ENCODE measurements at places on chromosomes 6 and 20.
A peak's percentile ranks its signal among the peaks of the same experiment; 100 is the strongest.

DNA sequence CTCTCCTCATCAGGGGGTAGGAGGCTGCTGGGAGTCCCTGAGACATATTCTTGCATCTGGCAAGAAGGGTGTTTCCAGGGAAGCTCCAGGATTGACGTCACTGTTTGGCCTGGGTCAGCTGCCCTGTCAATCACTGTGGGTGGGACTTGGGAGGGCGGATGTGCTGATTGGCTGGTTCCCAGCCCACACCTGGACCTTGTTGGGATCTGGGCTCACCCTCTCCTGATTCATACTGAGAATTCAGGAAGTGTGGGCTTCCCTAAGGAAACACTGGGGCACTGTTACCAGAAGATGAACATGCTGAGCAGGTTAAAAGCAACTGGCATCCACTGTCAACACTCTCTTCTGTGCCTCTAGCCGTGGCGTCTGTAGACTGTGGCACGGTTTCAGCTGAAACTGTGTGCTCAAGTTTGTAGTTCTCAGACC is 36.5 kb downstream of the CDH26 start:
- no peak for DNase-seq

- DNase-seq = no peak
Measured at GRCh38 chr6:101445527-101445926, 52.0 kb downstream of the GRIK2 start.

GRCh38 chr6:4370066-4370465 is 234.7 kb upstream of the ECI2 start:
- no peak for DNase-seq

GRCh38 chr6:32816746-32817204 is at the start of gene HLA-DOB:
Gene HLA-DOB (minus strand): TSS chr6:32817002. CDS start chr6:32816951, 51 bp downstream.
- peak; percentile 59 for DNase-seq

DNA sequence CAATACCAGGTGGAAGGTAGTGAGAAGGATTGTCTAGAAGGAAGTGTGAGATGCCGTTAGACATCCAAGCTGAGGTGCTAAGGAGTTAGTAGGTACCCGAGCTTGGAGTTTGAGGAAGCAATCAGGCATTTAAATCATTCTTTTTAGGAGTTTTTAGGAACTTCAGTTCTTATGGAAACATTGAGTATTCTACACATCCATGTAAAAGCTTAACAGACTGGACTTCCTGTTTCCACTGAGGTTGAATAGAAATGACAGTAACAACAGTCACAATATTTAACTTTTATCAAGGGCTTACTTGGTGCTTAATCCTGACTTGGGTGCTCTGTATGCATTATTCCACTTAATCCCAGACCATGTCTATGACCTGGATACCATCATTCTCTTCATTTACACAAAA is 136.4 kb downstream of the UST start:
- no peak for DNase-seq

- DNase-seq = no peak
Measured at GRCh38 chr20:53142225-53143127, 170.3 kb downstream of the TSHZ2 start.

- DNase-seq = no peak
Measured at GRCh38 chr6:106373502-106374239, 13.2 kb downstream of the CRYBG1 start.

DNA sequence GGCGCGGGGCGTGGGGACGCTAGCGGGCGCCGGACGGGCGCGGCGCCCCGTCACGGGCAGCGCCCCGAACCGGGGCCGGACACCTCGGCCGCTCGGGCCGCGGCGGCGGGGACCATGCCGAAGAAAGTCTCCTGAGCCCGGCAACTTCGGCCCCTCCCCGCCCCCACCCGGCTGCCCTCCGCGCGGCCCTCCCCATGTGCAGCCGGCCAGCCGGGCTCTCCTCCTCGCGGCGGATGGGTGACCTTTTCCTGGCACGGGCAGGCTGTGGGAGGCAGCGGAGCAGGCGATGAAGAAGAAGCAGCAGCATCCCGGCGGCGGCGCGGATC is 278 bp downstream of the UST start:
- no peak for DNase-seq

DNA sequence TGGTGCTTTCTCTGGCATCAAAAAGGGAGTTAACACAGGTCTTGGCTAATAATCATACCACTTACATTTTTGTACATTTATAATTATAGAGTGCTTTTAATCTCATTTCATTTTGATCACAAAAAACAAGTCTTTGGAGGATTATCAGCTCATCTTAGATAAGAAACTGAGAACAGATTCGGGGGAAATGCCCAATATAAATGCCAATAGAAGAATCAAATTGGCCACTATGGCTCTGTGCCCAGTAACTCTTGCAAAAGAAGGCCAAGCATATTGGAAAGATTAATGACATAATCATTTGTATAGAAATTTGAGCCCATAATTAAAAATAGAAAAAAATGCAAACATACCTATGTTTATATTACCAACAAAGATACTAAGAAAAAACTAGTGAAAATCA is 42.5 kb downstream of the IPCEF1 start:
- no peak for DNase-seq

GRCh38 chr6:116304538-116305097 is 24.9 kb upstream of the TSPYL1 start:
- no peak for DNase-seq

DNA sequence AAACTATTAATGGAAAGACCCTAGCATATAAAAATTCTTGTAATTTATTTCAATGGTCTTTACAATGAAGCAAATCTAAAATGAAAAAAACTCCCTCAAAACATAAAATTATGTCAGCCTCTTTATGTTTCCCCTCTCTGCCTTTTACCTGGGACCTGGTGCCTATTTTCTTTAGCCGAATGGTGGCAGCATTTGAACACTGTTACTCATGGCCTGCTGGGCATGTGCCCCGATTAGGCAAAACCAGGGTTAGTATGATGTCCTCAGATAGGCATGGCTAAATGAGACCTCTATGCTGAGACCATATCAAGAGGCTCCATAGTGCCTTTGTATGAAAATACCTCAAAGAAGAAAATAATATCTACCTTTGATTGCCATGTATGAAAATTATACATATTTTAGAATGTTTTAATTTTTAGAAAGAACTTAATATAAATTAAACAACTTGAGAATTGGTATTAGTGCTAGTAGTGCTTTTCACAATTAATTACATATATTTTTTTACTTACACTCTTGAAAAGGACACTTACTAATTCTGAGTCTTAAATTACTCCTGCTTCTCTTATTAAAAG is 22.5 kb upstream of the C6orf58 start:
- DNase-seq = no peak

GRCh38 chr6:108764580-108764950 is 83.7 kb upstream of the ARMC2 start:
- DNase-seq = no peak

DNA sequence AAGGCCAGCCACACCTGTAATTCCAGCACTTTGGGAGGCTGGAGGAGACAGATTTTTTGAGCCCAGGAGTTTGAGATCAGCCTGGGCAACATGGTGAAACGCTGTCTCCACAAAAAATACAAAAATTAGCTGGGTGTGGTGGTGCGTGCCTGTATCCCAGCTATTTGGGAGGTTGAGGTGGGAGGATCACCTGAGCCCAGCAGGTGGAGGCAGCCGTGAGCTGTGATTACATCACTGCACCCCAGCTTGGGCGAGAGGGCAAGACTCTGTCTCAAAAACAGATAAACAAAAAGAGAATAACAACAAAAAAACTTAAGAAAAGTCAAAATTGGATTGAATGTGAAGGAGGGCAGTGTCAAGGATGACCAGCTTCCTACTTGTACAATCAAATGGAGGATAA is 2.9 kb downstream of the TPD52L1 start:
- DNase-seq = no peak

DNA sequence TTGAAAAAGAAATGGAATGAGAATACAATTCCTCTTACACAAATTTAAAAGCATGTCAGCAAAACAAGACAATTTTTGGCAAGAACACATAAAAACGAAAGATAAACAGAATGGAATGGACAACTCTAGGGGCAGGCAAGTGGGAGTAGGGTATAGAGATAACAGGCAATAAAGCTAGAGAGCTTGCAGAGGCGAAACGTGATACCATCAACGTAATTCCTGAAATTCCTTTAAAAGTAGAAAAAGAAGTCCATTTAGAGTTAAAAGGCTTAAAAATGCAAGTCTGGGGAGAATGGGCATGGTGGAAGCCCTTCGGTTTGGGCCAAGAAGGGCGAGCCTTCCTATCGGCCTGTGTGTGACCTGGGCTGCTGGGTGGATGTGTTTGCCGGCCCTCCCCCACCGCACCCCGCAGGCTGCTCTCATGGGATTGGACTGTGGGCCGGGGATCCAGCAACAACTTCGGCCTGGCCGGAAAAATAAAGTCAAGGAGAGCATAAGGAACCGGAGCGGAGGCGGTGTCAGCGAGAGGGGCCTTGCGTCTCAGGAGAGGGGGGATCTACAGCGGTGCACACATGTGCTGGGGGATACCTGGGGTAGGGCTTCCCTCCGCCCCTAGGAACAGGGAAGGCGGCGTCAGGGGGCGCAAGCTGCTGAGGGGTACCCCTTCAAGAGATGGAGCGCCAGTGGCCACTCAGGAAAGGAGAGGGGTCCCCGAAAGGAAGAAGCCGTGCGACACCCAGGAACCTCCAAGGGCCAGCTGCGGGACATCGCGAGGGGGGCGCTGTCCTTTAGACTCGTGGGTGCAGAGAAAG is 4.1 kb downstream of the TMEM239 start:
- no peak for DNase-seq

GRCh38 chr6:44742828-44743372 is 355.4 kb downstream of the CDC5L start:
- DNase-seq = no peak

- no peak for DNase-seq
Measured at GRCh38 chr6:42454428-42454791, 2.7 kb upstream of the TRERF1 start.

DNA sequence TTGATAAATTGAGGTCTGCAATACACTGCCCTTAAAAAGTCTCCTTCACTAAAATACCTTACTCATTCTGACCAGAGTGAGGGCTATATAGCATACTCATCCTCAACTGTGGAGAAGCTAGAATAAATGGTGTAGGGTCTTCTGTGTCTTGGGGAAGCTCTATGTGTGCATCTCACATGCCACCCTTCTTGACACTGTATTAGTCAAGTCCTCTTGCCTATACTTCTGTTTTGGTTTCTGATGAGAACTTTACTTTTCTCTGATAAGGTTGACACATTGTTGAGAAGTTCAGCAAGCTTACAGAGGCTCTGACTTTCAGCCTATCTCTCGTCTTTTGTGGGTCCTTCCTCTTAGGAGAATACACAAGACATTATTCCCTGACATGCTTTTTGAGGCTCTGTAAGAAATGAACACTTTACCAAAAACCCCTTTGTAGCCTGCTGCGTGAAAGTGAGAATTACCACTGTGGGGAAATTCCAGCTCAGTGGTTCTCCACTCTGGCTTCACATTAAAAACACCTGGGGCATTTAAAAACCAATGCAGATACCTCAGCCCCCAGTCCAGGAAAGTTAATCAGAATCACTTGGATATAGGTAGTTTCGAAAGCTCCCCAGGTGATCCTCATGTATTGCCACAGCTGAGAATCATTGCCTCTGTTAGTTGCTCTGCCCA is 372.1 kb upstream of the HS3ST5 start:
- DNase-seq = no peak

DNA sequence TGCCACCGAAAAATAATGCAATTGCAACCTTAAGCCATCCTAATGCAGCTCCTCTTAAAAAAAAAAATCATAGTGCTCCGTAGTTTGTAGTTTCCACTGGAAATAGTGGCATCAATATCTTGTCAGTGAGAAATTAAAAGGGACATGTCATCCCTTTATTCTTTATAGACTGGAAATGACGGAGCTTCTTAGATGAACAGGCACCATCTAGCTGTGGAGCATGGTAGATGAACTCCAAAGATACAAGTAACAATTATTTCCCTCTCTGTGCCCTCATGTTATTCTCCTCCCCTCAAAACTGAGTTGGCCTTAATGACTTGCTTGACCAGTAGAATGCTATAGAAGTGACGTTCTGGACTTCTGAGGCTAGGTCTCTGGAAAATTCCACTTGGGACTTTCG is 268.1 kb upstream of the SPTLC3 start:
- DNase-seq = no peak

- DNase-seq = no peak
Measured at GRCh38 chr6:33314943-33315792, 1.3 kb upstream of the TAPBP start.

GRCh38 chr6:79718509-79719247 is 87.5 kb downstream of the SH3BGRL2 start:
- DNase-seq = no peak

DNA sequence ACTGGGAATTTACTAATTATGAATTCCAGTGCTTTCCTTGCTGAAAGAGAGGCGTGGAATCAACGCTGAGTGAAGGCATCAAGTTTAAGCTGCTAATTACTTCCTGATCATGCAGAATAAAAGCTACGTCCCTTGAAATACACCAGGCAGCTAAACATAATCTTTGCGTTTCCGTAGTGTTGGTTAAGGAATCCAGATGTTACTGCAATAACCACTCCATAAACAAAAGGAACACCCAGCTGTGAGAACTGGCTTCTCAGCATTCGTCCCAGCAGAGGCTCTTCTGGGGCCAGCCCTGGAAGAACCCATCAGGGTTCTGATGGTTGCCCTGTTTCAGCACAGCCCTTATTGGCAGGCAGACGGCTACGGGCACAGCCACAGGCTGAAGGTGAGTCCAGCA is 111.4 kb downstream of the CDH26 start:
- no peak for DNase-seq

DNA sequence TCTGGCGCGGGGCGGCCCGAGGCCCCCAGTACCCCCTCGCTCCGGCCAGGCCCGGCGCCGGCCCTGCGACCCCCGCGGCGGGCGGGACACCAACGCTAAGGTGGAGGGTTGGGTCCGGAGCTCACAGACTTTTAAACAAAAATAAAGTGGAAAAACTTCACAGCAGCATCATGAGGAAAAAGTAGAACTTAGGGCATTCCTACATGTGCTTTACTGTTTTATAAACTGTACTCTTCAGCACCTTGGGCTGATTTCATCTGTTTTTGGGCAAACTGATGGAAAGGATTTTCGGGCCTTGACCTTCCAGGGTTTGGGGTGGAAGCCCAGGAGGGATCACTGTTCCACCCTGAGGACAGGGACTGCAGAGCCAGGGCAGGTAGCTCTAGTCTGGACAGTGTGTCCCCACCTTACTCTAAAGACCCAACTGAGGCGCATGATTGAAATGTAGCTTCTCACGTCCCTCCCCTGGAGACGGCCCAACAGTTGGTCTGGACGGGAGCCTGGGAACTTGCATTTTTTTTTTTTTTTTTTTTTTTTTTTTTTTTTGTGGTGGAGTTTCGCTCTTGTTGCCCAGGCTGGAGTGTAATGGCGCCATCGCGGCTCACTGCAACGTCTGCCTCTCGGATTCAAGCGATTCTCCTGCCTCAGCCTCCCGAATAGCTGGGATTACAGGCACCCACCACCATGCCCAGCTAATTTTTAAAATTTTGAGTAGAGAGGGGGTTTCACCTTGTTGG is 740 bp downstream of the NELFCD start:
- DNase-seq = no peak

GRCh38 chr6:148700741-148701311 is 46.0 kb upstream of the UST start:
- DNase-seq = no peak

DNA sequence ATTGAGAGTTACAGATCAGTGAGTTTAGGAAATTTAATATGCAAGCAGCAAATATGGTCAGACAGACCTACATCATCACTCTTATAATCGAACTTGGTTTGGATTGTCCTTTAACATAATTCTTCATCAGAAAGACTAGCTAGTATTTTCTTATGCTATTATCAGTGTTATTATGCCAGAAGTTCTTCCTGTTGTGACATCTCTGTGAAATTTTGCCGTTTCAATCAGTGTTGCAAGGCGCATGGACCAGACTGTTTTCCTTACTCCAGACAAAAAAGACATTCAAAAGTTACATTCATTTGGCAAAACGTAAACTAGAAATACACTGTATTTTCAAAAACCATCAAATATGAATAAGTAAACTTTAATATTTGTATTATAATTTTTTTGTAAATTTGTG is 5.7 kb upstream of the TENT5A start:
- no peak for DNase-seq

Measured in GM18507 (cell line).